Skin of body (tissue), 3 donors: ENCODE measurements at places on chromosomes 3 and 15. TPM values are rescaled to one million over a fixed set of nuclear protein-coding genes. Genes with fewer than 3 reads are reported as not detected.

SH3GL3 gene
- total RNA-seq = 9.5 TPM

CMTM8 gene
- 2.8 TPM for total RNA-seq

AGTR1 gene
- 39.6 TPM for total RNA-seq

EOMES gene
- 0.49 TPM for total RNA-seq

TUBGCP5 gene
- total RNA-seq = 22.6 TPM

CKMT1A gene
- total RNA-seq = 7.1 TPM

ADCY5 gene
- 4.0 TPM for total RNA-seq

PRSS50 gene
- 0.89 TPM for total RNA-seq

MYO5C gene
- 8.0 TPM for total RNA-seq

ZNF660 gene
- 4.1 TPM for total RNA-seq

EID1 gene
- 111 TPM for total RNA-seq

CCDC39 gene
- not detected for total RNA-seq

CHST14 gene
- 5.5 TPM for total RNA-seq

GRIP2 gene
- total RNA-seq = 2.4 TPM

CYP8B1 gene
- not detected for total RNA-seq

AHSG gene
- not detected for total RNA-seq

FES gene
- 23.0 TPM for total RNA-seq

ANKDD1A gene
- 3.6 TPM for total RNA-seq

P4HTM gene
- total RNA-seq = 27.7 TPM

ISLR2 gene
- total RNA-seq = 0.79 TPM

CCK gene
- 1.6 TPM for total RNA-seq

SGO1 gene
- 4.4 TPM for total RNA-seq

FEZF2 gene
- total RNA-seq = not detected
